ENCODE measurements at places on chromosomes 2 and 18.

DNA sequence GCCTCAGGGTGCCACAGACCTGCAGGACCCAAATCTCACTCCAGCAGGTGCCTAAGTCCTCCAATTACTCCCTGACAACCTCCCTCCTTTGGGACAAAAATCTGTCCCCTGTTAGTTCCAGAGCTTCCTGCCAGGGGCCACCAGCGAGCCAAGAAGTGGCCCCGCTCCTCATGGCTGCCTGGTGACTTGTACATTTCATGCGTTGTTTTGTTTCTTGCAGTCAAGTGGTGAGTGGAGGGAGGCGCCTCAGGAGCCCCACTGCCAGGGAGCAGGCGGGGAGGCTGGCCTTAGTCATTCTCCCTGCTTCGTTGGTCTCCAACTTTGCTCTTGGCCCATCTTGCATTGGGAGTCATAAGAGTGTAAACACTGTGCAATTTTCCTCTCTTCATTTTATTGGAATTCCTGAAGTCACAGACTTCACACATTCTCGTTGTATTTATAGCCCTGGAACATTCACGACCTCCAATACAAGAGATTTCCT lies 81.3 kb downstream of the KCNF1 start:
- no peak for DNase-seq

- DNase-seq = no peak
Observed at GRCh38 chr18:49612515-49613033, 50.7 kb downstream of the LIPG start.

DNA sequence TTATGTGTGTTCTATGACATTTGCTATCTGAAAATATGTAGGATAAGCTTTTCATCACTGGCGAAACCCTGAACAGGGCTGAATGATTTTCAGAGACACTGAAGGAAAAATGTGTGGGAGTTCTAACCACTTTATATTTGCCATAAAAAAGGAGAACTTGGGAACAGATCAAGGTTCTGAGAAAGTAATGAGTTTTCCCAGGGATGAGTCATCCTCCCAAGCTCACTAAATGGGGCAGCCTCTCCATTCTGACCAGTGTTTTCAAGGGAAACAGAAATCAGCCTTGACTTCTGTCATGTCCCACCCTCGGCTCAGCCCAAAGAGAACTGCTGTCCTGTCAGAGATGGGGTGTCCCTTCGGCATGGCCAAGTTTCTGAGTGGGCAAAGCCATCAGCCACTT lies 2109.8 kb upstream of the CELF4 start:
- DNase-seq = no peak

DNA sequence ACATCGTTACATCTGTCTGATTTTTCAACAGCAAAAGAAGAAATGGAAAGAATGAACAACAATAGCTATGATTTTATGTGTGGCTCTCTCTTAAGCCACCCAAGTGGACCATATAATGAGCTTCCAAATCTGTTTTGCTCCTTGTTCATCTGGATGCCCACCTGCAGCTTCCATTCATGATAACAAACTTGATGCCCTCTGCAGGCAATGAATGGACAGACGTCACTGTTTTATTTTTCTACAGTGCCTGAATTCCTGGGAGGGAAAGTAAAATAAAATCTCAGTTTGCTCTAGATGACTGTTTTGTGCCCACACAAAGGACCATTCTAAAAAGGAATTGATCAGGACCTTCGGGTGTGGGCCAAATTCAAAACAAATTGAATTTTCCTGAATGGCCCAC lies 5.0 kb downstream of the MREG start:
- DNase-seq = no peak

GRCh38 chr2:100038011-100038410 lies 104.4 kb downstream of the AFF3 start:
- no peak for DNase-seq

DNA sequence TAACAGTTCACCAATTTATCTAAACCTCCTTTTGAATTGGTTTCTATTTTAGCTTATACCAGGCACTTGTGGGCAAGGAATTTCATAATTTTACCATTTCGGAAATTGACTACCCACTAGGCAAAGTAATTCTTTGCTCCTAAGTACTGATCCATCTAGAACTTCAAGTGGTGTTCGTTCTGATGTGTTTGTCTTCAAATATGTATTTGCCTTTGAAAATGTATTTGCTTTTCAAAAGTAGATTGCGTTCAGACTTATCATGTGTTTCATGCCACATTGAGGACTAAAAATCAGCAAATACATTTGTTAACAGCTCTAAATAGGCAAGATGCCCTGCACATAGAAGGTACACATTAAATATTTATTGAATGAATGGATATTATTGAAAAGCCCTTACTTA lies 26.7 kb downstream of the IFIH1 start:
- DNase-seq = no peak

- no peak for DNase-seq
Observed at GRCh38 chr18:48542513-48543181, 3.8 kb downstream of the CTIF start.

DNA sequence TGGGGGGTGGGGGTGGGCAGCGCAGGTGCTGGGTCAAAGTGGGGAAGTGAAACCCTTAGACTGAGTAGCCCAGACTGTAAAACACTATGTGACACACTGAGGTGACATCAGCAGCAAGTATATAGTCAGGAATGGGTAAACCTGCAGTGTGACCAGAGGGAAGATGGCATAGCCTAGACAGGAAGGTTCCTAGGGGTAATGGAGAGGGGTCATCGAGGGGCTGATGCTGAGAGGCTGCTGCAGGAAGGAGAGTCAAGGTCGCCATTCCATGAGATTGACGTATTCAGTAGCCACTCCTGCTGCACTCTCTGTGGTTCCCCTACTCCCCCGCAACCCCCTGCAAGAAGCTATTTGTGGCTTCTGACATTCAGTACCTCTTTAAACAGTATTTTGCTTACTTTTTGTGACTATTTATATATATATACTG lies 111.7 kb downstream of the CHST9 start:
- no peak for DNase-seq

DNA sequence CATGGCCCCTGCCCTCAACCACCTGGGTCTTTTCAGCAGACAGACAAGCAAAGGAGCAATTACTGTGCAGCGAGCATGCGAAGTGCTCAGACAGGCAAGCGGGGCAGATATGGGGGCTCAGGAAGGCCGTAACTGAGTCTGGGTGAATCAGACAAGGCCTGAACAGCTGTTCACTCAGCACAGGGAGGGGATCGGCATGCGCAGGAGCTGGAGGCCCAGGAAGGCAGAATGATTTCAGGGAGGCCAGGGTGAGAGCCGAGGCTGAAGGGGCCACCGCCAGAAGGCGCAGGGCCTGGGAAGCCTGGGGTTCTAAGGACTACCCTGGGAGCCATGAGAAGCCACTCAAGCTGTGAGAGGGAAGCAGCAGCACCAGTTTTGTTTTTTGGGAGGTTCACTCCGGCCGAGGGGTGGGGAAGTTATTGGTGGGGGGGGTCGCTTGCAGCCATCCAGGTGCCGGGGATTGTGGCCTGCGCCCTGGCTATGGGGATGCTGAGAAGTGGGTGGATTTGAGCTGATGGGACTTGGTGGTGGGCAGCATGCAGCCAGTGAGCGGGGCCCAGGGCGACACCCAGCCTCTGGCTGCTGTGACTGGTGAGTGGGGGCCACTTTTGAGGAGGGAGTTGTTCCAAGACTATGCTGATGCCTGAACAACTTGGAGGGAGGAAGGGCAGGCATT lies 132.2 kb downstream of the TSN start:
- DNase-seq = no peak

DNA sequence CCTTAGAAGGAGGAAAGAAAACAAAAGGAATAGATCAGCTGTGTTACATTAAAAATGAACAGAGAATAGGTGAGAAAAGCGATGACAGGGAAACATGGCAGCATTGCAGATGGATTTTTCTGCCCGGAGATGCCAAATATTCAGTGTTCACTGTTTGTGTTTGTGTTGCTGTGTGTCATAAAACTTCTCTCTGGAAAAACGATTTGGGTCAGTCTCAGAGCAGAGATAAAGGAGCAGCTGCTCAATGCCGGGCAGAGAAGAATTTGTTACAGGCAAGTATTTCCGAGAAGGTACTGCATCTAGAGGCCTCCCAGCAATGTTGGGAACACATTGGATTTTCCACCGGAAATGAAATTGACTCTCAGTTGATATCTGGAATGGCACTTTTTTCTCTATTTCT lies 156.4 kb upstream of the KLHL14 start:
- DNase-seq = no peak

All from CD4-positive, alpha-beta T cell treated with Interleukin-4 for 4 hours (primary cell).